SK-N-SH (cell line): ENCODE measurements at places on chromosomes 12 and 14. TPM values are rescaled to one million over a fixed set of nuclear protein-coding genes. Genes with fewer than 3 reads are reported as not detected.

DNA sequence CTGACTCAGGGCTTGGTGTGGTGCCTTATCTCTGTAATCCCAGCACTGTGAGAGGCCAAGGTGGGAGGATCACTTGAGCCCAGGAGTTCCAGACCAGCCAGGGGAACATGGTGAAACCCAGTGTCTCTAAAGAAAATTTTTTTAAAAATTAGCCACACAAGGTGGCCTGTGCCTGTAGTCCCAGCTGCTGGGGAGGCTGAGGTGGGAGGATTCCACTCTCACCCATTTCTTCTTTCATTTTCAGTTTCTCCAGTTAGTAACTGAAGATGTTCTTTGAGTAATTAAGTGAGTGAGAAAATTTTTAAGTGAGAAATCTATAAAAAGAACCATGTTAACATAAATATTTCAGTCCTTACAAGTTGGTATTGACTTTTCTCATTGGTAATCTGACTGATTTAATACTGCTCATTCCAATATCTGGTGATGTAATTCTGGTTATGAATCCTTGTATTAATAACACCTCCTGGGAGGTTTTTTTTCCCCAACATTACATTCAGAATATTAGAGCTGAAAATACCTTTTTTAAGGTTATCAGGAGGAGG lies 6.1 kb downstream of the METTL3 start:
- peaks cover 10% of the 10 kb centered on the region for H3K4me1 ChIP-seq
- H3K36me3 ChIP-seq, result peaks cover 41% of the 10 kb centered on the region
- no peaks in the 10 kb centered on the region for H3K27me3 ChIP-seq
- H3K27ac ChIP-seq, result no peak overlapping the region
- no peak for DNase-seq

DNA sequence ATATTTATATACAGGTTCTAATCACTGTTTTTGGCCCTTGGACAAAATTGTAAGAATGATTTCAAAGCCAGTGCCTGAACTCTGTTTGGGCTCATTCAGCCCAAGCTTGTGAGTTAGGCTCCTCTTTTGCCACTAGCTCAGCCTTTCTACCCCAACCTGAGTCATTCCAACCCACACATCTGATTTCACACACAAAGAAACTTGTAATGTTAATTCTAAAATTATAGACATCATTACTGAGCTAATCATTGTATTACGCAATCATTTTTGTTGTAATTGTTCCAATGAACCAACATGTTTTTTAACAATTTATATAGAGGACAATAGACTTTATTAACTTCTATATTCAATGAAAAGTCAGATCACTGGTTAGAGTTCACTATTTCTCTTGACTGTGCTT lies 441.1 kb downstream of the ETNK1 start:
- DNase-seq, result no peak
- H3K27ac ChIP-seq, result no peak overlapping the region
- H3K27me3 ChIP-seq, result no peaks in the 10 kb centered on the region
- no peaks in the 10 kb centered on the region for H3K36me3 ChIP-seq
- no peaks in the 10 kb centered on the region for H3K4me1 ChIP-seq

GRCh38 chr12:113328368-113328889 lies 6.5 kb downstream of the SLC8B1 start:
- no peaks in the 10 kb centered on the region; the same call in 1 of the 2 replicates for H3K36me3 ChIP-seq
- H3K27ac ChIP-seq, result no peak overlapping the region
- H3K4me1 ChIP-seq, result no peaks in the 10 kb centered on the region
- DNase-seq, result no peak
- no peak overlapping the region for H3K4me3 ChIP-seq

The GPR65 gene
- under 0.01 TPM in 1 of 2 replicates, not detected in the other for polyA plus RNA-seq

- H3K4me1 ChIP-seq, result no peaks in the 10 kb centered on the region
- H3K27ac ChIP-seq, result no peak overlapping the region
- no peak overlapping the region for H3K4me3 ChIP-seq
- no peak for DNase-seq
- H3K27me3 ChIP-seq, result no peaks in the 10 kb centered on the region
These were observed 211.3 kb downstream of the ESR2 start for GRCh38 chr14:64082837-64083236.

DNA sequence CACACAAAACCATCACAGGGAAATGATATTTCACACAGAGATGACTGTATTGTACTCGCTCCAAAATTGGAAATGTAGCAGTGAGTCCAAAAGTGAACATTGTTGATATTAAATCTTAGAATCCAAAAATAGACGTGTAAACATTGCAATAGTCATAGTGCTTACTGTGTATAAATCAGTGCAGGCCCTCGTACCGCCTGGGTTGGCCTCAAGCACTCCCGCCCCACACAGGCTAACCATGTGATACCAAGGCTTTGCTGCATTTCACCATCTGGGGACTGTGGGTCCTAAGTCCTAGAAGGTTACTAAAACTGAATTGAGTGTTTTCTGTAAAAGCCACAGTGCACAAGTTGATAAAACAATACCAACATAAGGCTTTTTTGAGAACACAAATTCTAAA lies 107.3 kb downstream of the PPP2R5E start:
- H3K27me3 ChIP-seq, result no peaks in the 10 kb centered on the region
- no peak overlapping the region for H3K4me3 ChIP-seq
- no peak overlapping the region; the same call in 1 of the 2 replicates for H3K27ac ChIP-seq
- peaks cover 15% of the 10 kb centered on the region; the same call in 1 of the 2 replicates for H3K4me1 ChIP-seq
- DNase-seq, result no peak

The FAM222A gene
- 1.6 and 4.2 TPM in 2 replicates for polyA plus RNA-seq

GRCh38 chr14:101181446-101182313 lies 278.2 kb upstream of the RTL1 start:
- no peaks in the 10 kb centered on the region for H3K36me3 ChIP-seq
- no peak overlapping the region for H3K4me3 ChIP-seq
- H3K27ac ChIP-seq, result no peak overlapping the region; the same call in 1 of the 2 replicates
- DNase-seq, result peak; percentile 4
- H3K4me1 ChIP-seq, result no peaks in the 10 kb centered on the region

DNA sequence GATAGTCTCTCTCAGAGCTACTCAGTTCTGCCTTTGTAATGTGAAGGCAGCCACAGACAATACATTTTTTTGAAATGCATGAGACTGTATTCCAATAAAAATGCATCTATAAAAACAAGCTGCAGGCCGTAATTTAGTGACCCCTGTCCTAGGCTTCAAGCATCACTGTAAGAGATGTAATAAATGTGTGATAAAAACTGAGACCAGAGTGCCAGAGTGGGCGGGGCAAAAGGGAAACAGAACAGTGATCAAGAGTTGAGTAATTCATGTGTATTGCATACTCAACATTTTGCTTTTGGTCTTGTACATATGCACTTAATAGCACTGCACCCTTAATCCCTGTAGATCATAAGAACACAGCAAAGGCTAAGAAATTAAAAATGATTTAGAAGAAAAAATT lies 743.5 kb downstream of the DIO2 start:
- H3K27ac ChIP-seq, result no peak overlapping the region
- no peak for DNase-seq

The EGLN3 gene
- polyA plus RNA-seq, result 0.31 and 0.76 TPM in 2 replicates

The NYNRIN gene
- polyA plus RNA-seq, result 4.7 and 4.8 TPM in 2 replicates

The GLI1 gene
- 0.67 and 0.90 TPM in 2 replicates for polyA plus RNA-seq

DNA sequence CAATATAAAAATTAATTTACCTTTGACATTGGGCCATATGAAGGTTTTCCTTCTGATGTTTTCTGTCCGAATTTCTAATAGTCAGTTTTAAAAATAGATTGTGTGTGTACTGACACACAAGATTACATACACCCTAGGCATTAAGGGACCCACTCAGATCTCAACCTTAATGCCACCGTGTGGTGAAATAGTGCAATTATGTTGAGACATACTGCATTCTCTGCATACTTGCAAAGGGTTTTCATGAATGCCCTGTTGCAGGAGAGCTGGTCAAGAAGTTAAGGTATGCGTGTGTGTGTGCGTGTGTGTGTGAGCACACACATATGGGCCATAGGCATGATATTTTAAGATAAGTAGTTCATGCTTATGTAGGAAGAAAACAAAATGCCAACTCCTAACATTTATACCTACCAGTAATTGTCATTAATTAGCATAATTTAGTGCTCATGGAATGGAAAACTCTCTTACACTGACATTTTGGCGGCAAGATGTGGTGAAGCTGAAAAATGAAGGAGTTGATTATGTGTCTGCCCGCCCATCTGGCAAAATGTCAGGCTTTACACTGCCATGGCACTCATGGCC lies 58.8 kb downstream of the PIK3C2G start:
- H3K36me3 ChIP-seq, result no peaks in the 10 kb centered on the region
- H3K4me3 ChIP-seq, result no peak overlapping the region
- H3K27ac ChIP-seq, result no peak overlapping the region
- H3K27me3 ChIP-seq, result no peaks in the 10 kb centered on the region
- peak; percentile 22 for DNase-seq
- no peaks in the 10 kb centered on the region for H3K4me1 ChIP-seq
